ENCODE measurements at places on chromosomes 1 and 21.

DNA sequence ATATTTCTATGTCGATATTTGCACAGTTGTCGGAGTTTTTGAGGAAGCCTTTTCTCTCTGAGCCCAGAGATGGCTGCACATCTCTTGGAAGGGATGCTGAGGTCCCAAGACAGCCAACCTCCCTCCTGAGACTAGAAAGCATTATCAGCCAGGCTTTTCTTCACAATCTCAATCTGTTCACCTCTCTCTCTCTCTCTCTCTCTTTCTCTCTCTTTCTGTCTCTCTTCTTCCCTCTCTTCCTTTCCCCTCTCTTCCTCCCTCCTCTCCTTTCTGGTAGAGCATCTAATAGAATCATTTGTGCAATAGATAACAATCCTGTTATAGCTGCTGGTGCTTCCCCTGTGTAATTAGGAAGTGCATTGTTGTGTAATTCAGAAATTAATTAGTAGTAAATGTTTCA, 131.8 kb downstream of the CAPN8 start:
- H3K4me3 ChIP-seq: no peak overlapping the region
- no peaks in the 10 kb centered on the region for H3K36me3 ChIP-seq
- no peak for DNase-seq
- H3K27me3 ChIP-seq: no peaks in the 10 kb centered on the region
- no peak overlapping the region for H3K27ac ChIP-seq
- no peaks in the 10 kb centered on the region for H3K4me1 ChIP-seq

- peaks cover 47% of the 10 kb centered on the region for H3K36me3 ChIP-seq
- no peak overlapping the region for H3K27ac ChIP-seq
- H3K4me3 ChIP-seq: no peak overlapping the region
- H3K4me1 ChIP-seq: no peaks in the 10 kb centered on the region
- no peak for DNase-seq
These were observed 9.2 kb upstream of the OVGP1 start for GRCh38 chr1:111436726-111437125.

DNA sequence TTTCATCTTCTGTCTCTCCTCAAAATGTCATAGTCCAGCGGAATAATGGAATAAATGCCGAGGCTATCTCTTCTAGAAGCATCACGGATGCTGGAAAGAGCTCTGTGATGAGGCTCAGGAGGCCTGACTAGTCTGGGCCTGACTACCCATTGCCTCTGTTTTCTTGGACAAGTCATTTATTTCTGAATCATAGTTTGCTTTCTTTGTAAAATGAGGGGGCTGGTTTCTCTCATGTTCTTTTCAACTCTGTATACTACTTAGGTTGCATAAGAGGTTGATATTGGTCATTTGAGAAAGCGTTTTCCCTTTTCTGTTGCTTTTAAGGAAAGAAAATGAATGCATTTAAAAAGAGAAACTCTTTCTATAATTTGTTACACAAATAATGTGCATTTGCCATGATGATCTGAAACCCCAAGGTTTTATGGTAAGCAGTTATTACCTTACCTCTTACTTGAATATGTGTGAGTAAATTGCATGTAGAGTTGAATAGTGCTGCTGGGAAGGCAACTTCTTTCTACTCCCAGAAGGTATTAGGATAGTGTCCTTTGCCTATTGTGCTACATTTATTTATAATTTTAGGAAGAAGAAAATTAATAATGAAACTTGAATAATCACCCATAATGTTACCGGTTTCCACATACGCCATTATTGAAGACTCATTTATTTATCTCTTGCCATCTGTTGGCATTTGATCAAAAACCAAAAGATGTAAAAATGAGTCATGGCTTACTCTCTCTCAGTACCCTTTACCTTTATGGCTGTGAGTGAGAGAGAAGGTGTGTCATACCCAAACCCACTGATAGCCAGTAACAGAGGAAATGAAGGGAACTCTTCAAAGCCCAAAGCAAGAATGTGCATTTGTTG, 179.1 kb downstream of the FASLG start:
- DNase-seq: no peak
- no peak overlapping the region for H3K27ac ChIP-seq
- H3K36me3 ChIP-seq: no peaks in the 10 kb centered on the region
- no peak overlapping the region for H3K4me3 ChIP-seq
- H3K27me3 ChIP-seq: no peaks in the 10 kb centered on the region
- no peaks in the 10 kb centered on the region for H3K4me1 ChIP-seq

DNA sequence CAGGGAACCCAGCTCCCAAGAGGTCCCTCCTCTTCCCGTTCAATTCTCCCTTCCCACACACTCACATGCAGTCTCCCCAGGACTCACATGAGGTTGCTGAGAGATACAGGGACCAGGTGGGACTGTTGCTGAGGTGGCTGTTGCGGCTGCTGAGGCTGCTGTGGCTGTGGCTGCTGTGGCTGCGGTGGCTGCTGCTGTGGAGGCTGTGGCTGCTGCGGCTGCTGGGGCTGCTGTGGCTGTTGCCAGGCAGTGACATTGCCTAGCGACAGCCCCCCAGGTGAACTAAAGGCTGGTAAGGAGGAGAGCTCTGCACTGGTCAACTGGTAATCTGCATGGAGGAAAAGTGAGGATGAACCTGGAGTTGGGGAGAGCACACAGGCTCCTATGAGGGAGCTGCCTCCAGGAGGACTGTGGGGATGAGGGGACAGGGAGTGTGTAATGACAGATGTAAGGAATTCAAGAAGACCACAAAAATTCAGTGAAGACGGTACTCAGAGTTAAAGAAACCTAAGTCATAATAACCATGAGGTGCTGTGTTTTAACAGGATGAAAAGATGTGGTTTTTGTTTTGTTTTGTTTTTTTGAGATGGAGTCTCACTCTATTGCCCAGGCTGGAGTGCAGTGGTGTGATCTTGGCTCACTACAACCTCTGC, 31.8 kb downstream of the MEF2D start:
- H3K36me3 ChIP-seq: peaks cover 94% of the 10 kb centered on the region
- no peaks in the 10 kb centered on the region for H3K4me1 ChIP-seq
- no peak for DNase-seq
- no peak overlapping the region for H3K27ac ChIP-seq
- no peak overlapping the region for H3K4me3 ChIP-seq

DNA sequence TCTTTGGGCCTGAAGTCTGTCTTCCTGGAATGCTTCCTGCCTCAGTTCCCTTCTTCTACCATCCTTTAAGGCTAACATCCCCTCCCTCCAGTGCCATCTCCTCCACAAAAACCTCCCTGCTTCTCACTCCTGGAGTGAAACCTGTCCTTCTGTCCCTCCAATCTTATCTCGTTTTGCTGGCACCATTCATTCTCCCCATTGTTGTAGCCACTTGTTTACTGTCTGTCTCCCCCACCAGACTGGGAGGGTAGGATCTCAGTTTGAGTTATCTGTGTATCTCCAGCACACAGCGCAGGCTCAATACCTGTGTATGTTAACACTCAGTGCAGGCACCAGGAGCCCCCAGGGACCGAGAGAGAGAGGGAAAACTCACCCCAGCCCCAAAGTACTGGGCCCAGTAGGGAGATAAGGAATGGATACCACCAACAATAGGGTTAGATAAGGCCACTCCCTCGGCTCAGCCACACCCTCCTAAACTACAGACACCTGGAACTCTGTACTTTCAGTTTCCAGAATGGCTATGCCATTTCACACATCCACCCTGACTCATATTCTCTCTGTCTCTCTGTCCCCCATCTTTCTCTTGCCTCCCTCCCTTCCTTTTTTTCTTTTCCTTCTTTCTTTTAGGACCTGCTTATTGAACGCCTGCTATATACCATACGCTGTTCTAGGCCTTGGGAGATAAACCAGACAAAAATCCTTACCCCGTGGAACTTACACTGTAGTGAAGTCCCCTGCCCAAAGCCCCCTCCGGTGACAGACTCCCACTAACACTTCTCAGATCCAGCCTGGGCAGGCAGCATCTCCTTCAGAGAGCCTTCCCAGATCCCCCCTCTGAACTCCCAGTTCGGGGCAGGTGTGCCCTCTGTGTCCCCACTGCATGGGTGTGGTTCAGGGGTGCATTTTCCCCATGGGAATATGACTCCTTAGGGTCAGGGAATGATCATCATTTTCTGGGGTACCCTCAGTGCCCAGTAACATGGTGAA, 3.3 kb upstream of the SSBP3 start:
- H3K27ac ChIP-seq: no peak overlapping the region
- H3K36me3 ChIP-seq: no peaks in the 10 kb centered on the region
- DNase-seq: no peak
- H3K27me3 ChIP-seq: no peaks in the 10 kb centered on the region
- peaks cover 23% of the 10 kb centered on the region for H3K4me1 ChIP-seq

GRCh38 chr1:172184506-172185191, 235.8 kb upstream of the C1orf105 start:
- H3K36me3 ChIP-seq: no peaks in the 10 kb centered on the region
- no peak overlapping the region for H3K27ac ChIP-seq
- no peaks in the 10 kb centered on the region for H3K27me3 ChIP-seq
- DNase-seq: no peak
- H3K4me1 ChIP-seq: peaks cover 22% of the 10 kb centered on the region
- no peak overlapping the region for H3K4me3 ChIP-seq

GRCh38 chr1:17016317-17016661, 4.6 kb upstream of the ATP13A2 start:
- no peak for DNase-seq
- H3K36me3 ChIP-seq: peaks cover 40% of the 10 kb centered on the region
- no peak overlapping the region for H3K4me3 ChIP-seq
- H3K4me1 ChIP-seq: peaks cover 36% of the 10 kb centered on the region
- no peaks in the 10 kb centered on the region for H3K27me3 ChIP-seq
- no peak overlapping the region for H3K27ac ChIP-seq

GRCh38 chr1:231144416-231145193, 17.3 kb upstream of the TRIM67 start:
- no peaks in the 10 kb centered on the region for H3K4me1 ChIP-seq
- no peak overlapping the region for H3K4me3 ChIP-seq
- no peak overlapping the region for H3K27ac ChIP-seq
- no peaks in the 10 kb centered on the region for H3K36me3 ChIP-seq
- H3K27me3 ChIP-seq: no peaks in the 10 kb centered on the region

GRCh38 chr1:66532214-66532613, 1.7 kb upstream of the SGIP1 start:
- H3K4me3 ChIP-seq: no peak overlapping the region
- peaks cover 26% of the 10 kb centered on the region for H3K27me3 ChIP-seq
- H3K36me3 ChIP-seq: no peaks in the 10 kb centered on the region

GRCh38 chr1:8603220-8603616, 214.2 kb downstream of the RERE start:
- H3K4me3 ChIP-seq: no peak overlapping the region
- H3K27me3 ChIP-seq: no peaks in the 10 kb centered on the region
- H3K4me1 ChIP-seq: peaks cover 29% of the 10 kb centered on the region
- DNase-seq: peak; percentile 13
- no peak overlapping the region for H3K27ac ChIP-seq
- H3K36me3 ChIP-seq: no peaks in the 10 kb centered on the region

- no peak overlapping the region for H3K4me3 ChIP-seq
- no peak for DNase-seq
- H3K27ac ChIP-seq: no peak overlapping the region
These were observed 61.2 kb upstream of the TENT5C start for GRCh38 chr1:117544509-117545109.

- DNase-seq: no peak
- H3K27ac ChIP-seq: no peak overlapping the region
- H3K27me3 ChIP-seq: no peaks in the 10 kb centered on the region
- H3K36me3 ChIP-seq: no peaks in the 10 kb centered on the region
- no peak overlapping the region for H3K4me3 ChIP-seq
- H3K4me1 ChIP-seq: no peaks in the 10 kb centered on the region
These were observed 4.4 kb upstream of the WDR64 start for GRCh38 chr1:241647658-241648057.

DNA sequence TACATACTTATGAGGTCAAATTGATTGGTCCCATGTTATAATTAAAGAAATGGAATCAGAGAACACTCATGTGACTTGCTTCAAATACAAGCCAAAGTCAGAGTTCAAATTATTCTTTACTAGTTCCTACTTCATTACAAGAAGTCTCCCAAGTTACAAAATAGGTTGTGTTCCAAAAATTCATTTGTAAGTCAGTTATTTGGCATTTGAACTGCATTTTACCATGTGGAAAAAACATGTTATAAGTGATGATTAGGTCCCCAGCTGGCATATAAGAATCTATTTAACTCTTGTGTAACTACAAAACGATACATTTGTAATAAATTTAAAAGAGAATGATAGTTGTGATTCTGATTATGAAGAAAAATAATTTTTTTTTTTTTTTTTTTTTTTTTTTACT, 124.1 kb downstream of the DISP1 start:
- H3K27ac ChIP-seq: no peak overlapping the region
- H3K36me3 ChIP-seq: no peaks in the 10 kb centered on the region
- no peaks in the 10 kb centered on the region for H3K4me1 ChIP-seq
- H3K27me3 ChIP-seq: no peaks in the 10 kb centered on the region
- DNase-seq: no peak
- H3K4me3 ChIP-seq: no peak overlapping the region

DNA sequence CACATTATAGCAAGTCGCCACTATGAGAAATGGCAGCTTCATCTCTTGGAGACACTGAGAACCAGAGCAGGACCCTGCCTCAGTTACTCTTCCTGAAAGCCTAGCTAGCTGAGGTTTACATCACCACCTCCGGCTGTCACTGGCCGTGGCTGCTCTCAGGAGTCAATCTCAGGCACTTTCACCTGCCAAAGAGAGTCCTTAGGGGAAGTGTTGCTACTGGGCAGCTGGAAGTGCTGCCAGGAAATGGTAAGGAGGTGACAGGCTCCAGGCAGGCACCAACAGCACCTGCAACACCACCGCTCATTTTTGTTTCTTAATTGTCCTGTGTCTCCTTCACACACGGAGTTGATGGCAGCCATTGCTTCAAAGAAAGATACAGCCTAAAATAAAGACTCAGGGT, 92.5 kb downstream of the DSCAM start:
- H3K4me3 ChIP-seq: no peak overlapping the region
- no peaks in the 10 kb centered on the region for H3K4me1 ChIP-seq
- no peaks in the 10 kb centered on the region for H3K36me3 ChIP-seq

DNA sequence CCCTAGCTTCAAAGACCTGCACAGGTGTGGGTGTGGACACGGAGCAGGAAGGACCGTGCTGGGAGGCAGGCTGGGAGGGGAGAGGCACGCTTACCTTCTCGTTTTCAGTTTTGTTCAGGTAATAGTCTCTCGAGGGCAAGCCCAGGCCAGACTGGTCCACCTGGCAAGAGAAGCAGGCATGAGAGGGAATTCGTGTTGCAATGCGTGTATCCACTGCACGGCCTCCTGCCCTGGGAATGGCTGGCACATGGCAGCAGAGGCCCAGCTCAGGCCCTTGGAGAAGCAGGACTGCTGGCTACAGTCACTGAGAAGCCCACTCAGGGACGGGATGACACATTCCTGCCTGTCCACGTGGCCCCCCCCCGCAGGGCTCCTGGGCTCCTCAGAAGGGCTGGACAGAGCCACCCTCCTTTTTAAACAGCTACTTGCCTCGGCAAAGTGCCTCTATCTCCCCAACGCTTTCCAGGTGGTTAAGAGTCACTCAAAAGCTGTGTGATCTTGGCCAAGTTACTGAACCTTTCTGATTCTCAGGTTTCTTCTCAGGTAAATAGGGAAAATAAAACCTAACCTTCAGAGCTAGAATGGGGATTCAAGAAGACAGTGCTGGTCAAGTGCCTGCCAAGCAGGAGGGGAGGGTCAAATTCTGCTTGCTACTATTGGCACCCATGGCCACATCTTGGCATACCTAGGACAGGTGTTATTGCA, 32.7 kb downstream of the ECE1 start:
- H3K27me3 ChIP-seq: peaks cover 14% of the 10 kb centered on the region
- DNase-seq: no peak
- no peak overlapping the region for H3K27ac ChIP-seq
- peaks cover 20% of the 10 kb centered on the region for H3K4me1 ChIP-seq
- H3K36me3 ChIP-seq: peaks cover 26% of the 10 kb centered on the region

Measured in CD14-positive monocyte (primary cell).